CD4-positive, alpha-beta T cell treated with Interleukin-15 for 4 hours (primary cell): ENCODE measurements at places on chromosomes 1 and 21.

GRCh38 chr1:10170239-10170574 is 40.2 kb upstream of the KIF1B start:
- peak; percentile 25 for DNase-seq

GRCh38 chr1:223828162-223828848 is 17.4 kb downstream of the TP53BP2 start:
- DNase-seq, result no peak

DNA sequence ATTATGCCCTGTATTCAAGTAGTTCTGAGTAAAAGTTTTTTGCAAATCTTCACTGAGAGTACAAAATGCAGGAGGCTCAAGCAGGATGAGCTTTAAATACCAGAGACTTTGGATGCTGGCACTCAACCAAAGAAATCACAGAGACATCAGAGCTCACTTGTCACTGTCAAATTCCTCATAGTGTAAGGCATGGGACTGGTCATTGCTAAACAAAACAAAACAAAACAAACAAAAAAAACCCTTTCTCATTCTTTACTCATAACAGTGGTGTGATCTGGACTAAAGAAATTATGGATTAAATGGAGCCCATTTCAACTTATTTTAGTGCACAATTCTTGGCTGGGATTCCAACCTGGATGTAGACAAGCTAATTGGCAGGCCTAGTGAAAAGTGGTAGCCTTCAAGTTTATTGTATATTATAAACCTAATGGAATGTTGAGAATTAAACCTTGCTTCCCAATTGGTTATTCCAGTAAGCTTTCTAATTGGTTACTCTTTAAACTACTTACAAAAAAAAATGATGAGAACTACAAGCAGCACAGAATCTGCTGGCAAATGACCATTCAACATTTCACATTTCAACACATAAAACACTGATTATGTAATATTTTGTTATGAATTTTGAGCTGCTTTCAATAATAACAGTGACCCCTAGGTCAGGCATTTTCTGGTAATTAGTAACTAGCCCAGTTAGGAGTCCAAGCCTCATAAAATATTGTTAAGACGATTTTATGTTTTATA is 30.6 kb upstream of the NEK7 start:
- no peak for DNase-seq

DNA sequence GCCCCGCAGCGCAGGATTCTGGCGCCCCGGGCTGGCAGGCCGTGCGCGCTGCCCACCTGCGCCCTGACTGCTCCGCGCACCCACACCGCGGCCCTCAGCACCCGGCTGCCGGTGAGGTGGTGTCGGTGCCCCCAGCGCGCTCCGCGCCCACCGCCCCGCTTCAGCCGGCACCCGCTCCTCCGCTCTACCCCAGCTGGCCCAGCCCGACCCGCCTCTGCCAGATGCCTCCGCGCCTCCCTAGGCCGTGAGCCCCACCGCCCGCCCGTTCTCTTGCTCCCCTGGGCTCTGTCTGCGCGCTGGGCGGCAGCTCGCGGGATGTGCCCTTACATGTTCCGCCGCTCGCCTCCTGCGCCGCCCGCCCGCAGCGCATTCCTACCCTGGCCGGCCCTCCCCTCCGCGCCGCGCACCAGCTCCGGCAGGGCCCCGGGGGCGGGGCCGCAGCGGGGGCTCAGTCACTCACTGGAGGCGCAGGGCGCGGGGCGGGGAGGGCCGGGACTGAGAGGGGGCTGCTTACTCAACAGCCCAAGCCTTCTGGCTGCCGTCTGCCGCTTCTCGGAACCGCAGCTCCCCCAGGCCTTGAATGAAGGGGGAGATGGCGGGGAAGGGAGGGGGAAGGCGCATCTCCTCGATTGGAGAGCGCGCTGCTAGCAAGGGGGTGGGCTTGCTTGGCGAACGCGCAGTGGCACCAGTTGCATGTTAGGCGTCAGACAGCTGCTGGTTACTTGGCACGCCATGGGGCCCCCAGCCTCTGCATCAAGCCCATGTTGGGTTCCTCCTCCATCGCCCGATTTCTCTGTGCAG is at the start of gene PHLDA3:
Gene PHLDA3 (minus strand): TSS at position 345 of the 801 bp plus-strand sequence. CDS start 402 bp downstream, outside the sequence.
- peak; percentile 33 for DNase-seq

DNA sequence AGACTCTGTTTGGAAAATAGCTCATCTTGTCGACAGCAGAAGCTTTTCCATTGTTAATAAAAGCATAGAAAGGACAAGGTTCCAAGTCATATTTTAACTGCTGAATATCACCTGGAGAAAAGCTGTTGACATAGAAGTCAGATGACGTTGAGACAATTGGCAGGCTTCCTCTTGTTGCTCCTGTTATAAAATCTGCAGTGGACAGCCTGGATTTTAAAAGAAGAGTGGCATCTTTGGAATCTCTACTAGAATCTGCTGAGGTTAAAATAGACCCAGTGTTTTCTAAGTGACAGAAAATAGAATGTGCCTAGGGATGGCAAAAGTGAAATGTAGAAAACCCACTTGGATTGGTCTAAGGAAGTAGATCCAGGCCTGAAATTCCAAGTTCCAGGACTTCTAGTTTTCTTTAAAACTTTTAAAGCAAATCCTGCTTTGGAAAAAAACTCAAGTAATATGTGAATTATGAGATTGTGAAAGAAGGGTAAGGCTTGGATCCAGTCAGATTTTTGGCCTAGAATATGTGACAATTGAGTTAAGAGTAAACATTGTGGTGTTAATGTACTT is 53.6 kb upstream of the NEXN start:
- DNase-seq, result no peak

DNA sequence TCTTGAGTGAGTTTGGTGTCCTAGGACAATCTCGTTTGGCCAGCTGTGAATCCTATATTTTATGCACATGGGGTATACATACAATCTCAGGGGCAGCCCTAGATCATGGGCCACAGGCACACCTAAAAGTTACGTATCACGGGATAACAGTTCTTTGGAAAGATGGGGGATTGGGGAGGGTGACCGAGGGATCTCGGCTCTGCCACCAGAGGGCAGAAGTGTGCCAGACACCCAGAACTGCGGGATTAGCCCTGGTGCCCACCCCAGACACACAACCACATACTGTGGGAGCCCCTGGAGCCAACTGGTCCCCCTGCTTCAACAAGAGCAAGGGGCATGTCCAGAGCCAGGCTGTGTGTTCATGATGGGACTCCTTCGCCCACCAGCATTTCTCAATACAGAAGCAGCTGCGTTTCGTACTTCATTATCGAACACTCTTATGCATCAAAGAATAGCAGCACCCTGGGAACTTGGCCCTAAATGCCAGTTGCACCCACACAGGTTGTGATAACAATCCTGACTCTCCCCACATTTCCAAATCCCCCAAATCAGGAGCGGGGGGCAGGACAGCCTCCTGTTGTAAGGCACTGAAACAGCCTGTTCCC is 37.4 kb downstream of the TMCO4 start:
- peak; percentile 14 for DNase-seq

DNA sequence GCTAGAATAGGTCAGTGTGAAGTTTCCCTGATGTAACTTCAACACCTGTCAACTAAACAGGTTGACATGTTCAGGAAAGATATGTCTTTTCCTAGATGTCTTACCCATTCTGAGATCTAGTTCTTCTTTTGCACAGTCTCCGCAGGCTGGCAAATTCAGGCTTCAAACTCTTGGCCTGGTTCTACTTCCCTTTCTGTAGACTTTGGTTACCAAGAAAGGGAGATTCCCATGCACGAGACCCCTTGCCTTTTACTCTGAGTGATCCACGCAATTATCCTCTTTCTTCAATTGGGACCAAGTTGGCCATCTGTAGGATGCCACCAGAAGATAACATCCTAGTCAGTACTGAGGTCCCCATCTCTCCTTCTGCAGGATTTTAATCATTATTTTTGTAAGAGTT is 2.0 kb downstream of the CFAP45 start:
- no peak for DNase-seq
